ENCODE measurements at places on chromosomes 3 and 15. TPM values are rescaled to one million over a fixed set of nuclear protein-coding genes. Genes with fewer than 3 reads are reported as not detected.

The NLGN1 gene
- total RNA-seq = not detected

The TYRO3 gene
- 0.75 TPM for total RNA-seq

The HTR3D gene
- total RNA-seq = not detected

The PLS1 gene
- 0.44 TPM for total RNA-seq

The C3orf85 gene
- not detected for total RNA-seq

The CNTN4 gene
- not detected for total RNA-seq

The NANOGP8 gene
- not detected for total RNA-seq

The TAGLN3 gene
- total RNA-seq = 0.32 TPM

The FAM227B gene
- 5.7 TPM for total RNA-seq

The COL7A1 gene
- total RNA-seq = 0.94 TPM

The ACSBG1 gene
- total RNA-seq = 0.05 TPM

DNA sequence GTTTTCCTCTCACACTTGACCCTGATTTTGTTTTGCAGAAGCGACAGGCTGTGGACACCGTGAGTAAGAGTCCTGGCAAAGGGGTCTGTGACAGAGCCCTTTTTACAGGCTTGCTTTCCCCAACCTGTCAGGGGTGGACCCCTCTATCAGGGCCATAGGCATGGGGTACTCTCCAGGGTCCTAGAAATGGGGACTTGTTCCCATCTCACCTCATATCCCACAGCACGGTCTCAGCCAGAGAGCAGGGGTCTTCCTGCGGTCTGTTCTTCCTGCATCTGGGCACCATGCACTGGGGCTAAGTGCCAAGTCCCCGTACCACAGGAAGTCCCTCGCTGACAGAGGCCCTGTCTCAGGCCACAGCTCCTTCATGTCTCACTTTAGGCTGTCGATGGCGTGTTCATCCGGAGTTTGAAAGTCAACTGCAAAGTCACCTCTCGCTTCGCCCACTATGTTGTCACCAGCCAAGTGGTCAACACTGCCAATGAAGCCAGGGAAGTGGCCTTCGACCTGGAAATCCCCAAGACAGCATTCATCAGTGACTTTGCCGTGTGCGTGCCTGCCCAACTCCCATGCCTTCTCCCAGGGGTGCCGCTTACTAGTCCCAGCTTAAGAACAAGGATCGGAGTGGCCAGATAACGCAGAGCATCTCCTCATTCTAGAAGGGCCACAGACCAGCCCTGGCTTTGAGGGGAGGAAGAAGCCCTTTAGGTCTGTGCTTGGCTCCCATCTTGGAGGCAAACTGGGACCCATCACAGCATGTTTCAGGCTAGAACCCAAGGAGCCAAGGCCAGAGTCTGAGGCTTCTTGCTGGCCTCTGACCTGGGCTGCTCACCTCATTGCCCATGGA is 783 bp downstream of the ITIH1 start:
- H3K36me3 ChIP-seq = peaks cover 3% of the 10 kb centered on the region
- DNase-seq = no peak
- no peak overlapping the region for H3K27ac ChIP-seq
- H3K27me3 ChIP-seq = peaks cover 22% of the 10 kb centered on the region
- H3K4me3 ChIP-seq = no peak overlapping the region

DNA sequence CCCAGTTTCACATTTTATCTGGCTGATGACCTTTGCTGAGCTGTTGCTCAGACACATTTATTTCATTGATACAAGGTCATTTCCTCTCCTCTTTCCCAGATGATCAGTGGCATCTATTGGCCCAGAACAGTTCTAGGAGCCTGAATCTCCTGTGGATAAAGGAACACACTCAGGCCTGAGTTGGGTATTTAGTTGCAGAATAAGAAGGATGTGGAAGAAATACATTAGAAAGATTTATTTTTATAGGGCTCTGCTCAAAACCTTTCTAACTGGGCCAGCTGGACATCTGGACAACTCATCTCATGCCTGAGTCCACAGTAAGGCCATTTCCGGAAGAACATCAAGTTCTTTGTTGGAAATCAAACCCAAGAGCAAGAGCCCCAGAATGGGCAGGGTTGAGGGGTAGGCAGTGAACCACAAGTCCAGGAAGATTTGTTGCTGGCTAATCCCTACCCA is 19.7 kb upstream of the MFGE8 start:
- no peak overlapping the region for H3K4me3 ChIP-seq
- no peak for DNase-seq
- no peak overlapping the region for H3K27ac ChIP-seq
- H3K4me1 ChIP-seq = no peaks in the 10 kb centered on the region
- no peaks in the 10 kb centered on the region for H3K36me3 ChIP-seq
- H3K27me3 ChIP-seq = peaks cover 58% of the 10 kb centered on the region

DNA sequence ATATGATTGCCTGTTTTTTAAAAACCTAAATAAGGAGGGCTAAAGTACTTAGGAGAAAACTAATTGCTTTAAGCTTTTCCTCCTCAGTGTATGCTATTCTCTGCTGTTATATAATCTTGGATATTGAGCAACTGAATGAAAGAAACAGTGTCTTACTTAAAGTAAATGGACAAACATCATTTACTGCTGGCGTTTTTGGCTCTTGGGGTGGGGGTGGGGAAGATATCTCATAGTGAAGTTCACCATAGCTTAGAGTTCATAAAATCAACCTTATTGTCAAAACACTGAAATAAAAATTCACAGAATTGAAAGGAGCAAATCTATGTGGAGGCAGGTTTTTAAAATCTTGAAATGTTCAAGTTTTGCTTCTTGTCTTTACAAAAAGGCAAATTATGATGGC is 256.4 kb upstream of the SOX2 start:
- no peak overlapping the region for H3K4me3 ChIP-seq
- H3K36me3 ChIP-seq = no peaks in the 10 kb centered on the region
- no peak overlapping the region for H3K27ac ChIP-seq
- no peak for DNase-seq

DNA sequence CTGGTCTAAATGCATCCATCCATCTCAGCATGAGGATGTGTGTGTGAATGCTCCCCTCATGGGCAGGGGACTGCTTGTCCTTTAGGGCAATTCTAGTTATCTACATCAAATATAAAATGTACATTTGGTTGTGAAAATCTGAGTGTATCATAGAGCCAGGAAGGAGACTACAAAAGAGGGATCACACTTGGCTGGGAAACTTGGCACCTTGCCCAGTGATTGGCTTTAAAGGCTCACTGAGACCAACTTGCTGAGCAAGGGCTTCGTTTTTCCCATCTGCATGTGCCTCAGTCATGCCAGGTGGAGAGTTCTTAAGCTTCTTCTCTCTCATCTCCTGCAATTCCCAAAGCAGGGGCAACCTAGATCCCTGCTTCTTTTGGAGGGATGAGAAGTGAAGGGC is 5.2 kb downstream of the CAPN3 start:
- no peak overlapping the region for H3K27ac ChIP-seq
- peaks cover 2% of the 10 kb centered on the region for H3K4me1 ChIP-seq

DNA sequence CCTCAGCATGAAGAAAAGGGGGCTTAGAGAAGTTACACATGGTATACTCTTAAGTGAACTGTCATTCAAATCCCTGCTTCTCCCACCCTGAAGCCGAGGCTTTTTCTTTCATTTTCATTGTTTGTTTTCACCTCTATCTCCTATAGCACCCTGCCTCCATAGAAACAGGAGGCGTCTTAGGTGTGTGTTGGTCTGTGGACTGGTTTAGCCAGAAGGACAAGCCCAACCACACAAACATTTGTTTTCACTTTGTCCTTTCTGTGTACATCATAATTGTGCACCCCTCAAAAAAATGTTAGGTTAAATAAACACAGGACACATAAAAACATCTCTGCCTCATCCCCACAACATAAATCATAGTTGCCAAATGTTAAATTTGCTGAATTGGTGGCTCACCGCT is 73.3 kb upstream of the UBE2E2 start:
- H3K4me3 ChIP-seq = no peak overlapping the region
- DNase-seq = no peak
- no peaks in the 10 kb centered on the region for H3K27me3 ChIP-seq
- no peaks in the 10 kb centered on the region for H3K36me3 ChIP-seq
- H3K4me1 ChIP-seq = no peaks in the 10 kb centered on the region
- no peak overlapping the region for H3K27ac ChIP-seq

- no peaks in the 10 kb centered on the region for H3K36me3 ChIP-seq
- no peak overlapping the region for H3K27ac ChIP-seq
- no peaks in the 10 kb centered on the region for H3K27me3 ChIP-seq
- no peak overlapping the region for H3K4me3 ChIP-seq
- no peaks in the 10 kb centered on the region for H3K4me1 ChIP-seq
These were observed 186.6 kb upstream of the FEZF2 start for GRCh38 chr3:62559831-62560445.

DNA sequence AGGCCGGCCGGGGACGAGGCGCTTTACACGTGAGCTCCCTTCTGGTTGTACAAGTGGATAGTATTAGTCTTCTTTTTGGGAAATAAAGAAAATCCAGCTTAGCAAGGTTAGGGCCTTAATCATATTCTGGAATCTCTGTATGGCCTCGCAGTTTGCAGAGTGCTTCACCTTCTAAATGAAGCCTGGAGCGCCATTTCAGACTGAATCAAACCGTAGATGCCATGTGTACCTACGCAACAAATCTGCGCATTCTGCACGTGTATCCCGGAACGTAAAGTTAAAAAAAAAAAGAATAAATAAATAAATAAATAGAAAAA is 322 bp upstream of the P3H2 start:
- peaks cover 73% of the 10 kb centered on the region for H3K27me3 ChIP-seq
- DNase-seq = no peak
- H3K4me1 ChIP-seq = peaks cover 5% of the 10 kb centered on the region
- peak overlapping the region; percentile 53 for H3K4me3 ChIP-seq

- DNase-seq = peak; percentile 60
- H3K36me3 ChIP-seq = peaks cover 2% of the 10 kb centered on the region
- H3K4me3 ChIP-seq = peak within 1 kb of the TSS; percentile 78
- peak within 1 kb of the TSS; percentile 21 for H3K27ac ChIP-seq
- peaks cover 34% of the 10 kb centered on the region for H3K27me3 ChIP-seq
These were observed at the start of gene DAPK2 for GRCh38 chr15:64046421-64047153. Gene DAPK2, minus strand, starts transcription at chr15:64046485. Its CDS starts 6,224 bp downstream, at chr15:64040261.

GRCh38 chr3:133158686-133159085 is 120.5 kb downstream of the TMEM108 start:
- H3K4me1 ChIP-seq = no peaks in the 10 kb centered on the region
- H3K4me3 ChIP-seq = no peak overlapping the region
- H3K36me3 ChIP-seq = no peaks in the 10 kb centered on the region
- H3K27ac ChIP-seq = no peak overlapping the region
- no peak for DNase-seq
- peaks cover 16% of the 10 kb centered on the region for H3K27me3 ChIP-seq

GRCh38 chr15:80455668-80456442 is 51.7 kb downstream of the ARNT2 start:
- no peak overlapping the region for H3K4me3 ChIP-seq
- no peaks in the 10 kb centered on the region for H3K36me3 ChIP-seq
- H3K27me3 ChIP-seq = peaks cover 43% of the 10 kb centered on the region
- no peak overlapping the region for H3K27ac ChIP-seq
- no peaks in the 10 kb centered on the region for H3K4me1 ChIP-seq

DNA sequence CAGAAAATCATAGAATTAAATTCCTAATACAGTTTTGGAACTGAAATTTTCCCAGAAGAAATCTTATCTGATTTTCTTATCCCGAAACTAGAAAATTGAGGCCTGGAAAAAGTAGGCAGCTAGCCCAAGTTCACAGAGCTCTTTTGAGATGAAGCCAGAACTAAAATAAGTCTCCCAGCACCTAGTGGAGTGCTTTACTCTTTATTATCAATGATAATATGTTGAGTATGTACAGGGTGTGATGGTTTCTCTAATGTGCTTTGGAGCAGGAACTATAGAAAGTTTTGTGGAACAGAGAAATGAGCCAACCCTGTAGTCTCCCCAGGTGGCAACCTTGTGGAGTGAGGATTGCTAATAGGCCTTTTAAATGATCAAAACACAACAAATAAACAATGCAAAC is 30.3 kb upstream of the BCL6 start:
- no peak for DNase-seq
- peak overlapping the region; percentile 21 for H3K27ac ChIP-seq
- H3K36me3 ChIP-seq = no peaks in the 10 kb centered on the region
- peaks cover 21% of the 10 kb centered on the region for H3K4me1 ChIP-seq
- H3K27me3 ChIP-seq = no peaks in the 10 kb centered on the region

- H3K36me3 ChIP-seq = peaks cover 2% of the 10 kb centered on the region
- peaks cover 6% of the 10 kb centered on the region for H3K4me1 ChIP-seq
- H3K27me3 ChIP-seq = no peaks in the 10 kb centered on the region
- no peak for DNase-seq
- H3K4me3 ChIP-seq = no peak overlapping the region
- H3K27ac ChIP-seq = no peak overlapping the region
These were observed 586.1 kb upstream of the DPPA4 start for GRCh38 chr3:109923431-109923830.

- DNase-seq = no peak
- H3K4me1 ChIP-seq = no peaks in the 10 kb centered on the region
- no peaks in the 10 kb centered on the region for H3K36me3 ChIP-seq
- peaks cover 75% of the 10 kb centered on the region for H3K27me3 ChIP-seq
- H3K27ac ChIP-seq = no peak overlapping the region
- no peak overlapping the region for H3K4me3 ChIP-seq
These were observed 356.3 kb upstream of the C2CD4B start for GRCh38 chr15:62521396-62521795.

GRCh38 chr15:76161153-76162035 is 101.6 kb downstream of the TMEM266 start:
- H3K27me3 ChIP-seq = peaks cover 14% of the 10 kb centered on the region
- H3K4me1 ChIP-seq = peaks cover 2% of the 10 kb centered on the region
- no peak overlapping the region for H3K4me3 ChIP-seq
- no peak overlapping the region for H3K27ac ChIP-seq
- H3K36me3 ChIP-seq = peaks cover 2% of the 10 kb centered on the region
- DNase-seq = no peak

DNA sequence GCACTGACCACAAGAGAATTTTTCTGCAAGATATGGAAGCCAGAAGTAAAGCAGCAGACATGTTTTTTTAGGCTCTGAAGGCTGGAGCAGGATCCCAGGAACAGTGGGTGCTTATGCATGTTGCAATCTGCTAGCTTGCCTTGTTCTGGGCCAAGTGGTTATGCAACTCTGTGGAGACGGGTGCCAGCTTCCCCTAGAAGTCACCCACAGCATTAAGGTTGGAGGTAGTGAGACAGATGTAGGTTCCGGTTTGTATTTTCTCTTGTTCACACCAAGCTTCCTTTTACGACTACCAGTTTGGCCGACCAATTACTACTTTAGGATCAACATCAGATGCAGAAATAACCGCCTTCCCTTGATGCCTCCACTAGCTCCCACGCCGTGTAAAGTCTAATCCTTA is 11.1 kb downstream of the DPH3 start:
- no peak overlapping the region for H3K4me3 ChIP-seq
- no peak for DNase-seq
- H3K27ac ChIP-seq = no peak overlapping the region

DNA sequence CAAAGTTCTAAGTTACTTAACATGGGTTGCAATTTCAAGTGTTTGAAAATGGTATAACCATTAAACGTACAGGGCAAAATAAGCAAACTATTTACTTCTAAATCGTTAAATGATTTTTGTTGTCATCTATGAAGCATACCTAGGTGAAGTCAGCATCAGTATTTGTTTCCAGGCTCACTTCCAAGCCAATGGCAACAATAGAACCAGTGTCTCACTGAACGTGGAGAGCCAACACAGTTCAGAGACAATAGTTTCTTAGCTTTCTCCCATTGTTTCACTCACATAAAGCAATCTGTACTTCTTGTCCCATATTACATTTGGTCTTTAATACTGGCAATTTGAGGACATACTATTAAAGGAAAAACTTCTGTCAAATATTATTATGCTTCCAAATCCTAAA is 397.2 kb downstream of the MECOM start:
- peaks cover 6% of the 10 kb centered on the region for H3K27me3 ChIP-seq
- no peak overlapping the region for H3K4me3 ChIP-seq
- H3K4me1 ChIP-seq = no peaks in the 10 kb centered on the region
- no peak overlapping the region for H3K27ac ChIP-seq

- H3K36me3 ChIP-seq = no peaks in the 10 kb centered on the region
- no peak overlapping the region for H3K4me3 ChIP-seq
- H3K4me1 ChIP-seq = no peaks in the 10 kb centered on the region
These were observed 13.6 kb upstream of the DAG1 start for GRCh38 chr3:49456466-49456865.

Data from T-helper 17 cell (primary cell).